T-helper 17 cell (primary cell): ENCODE measurements at places on chromosomes 2 and 18.

DNA sequence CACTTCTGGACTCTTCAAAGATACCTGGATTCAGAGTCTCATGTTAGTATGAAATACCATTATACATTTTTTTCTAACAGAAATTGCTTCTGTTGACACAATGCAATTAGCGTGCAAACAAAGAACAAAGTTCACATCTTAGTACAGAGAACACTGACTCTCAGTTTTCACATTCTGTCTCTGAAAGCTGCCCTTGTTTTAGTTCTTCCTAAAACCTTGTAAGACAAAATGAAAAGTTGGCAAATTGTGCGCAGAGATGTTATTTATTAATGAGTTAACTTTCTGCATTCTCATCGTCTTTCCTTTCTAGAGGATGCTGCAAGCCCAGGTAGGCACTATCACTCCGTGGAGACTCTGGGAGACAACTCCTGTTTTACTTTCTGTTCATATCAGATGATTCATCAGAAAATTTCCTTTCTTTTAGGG, 377.3 kb upstream of the POU3F3 start:
- no peak for DNase-seq

GRCh38 chr2:54360055-54360792, 95.9 kb upstream of the SPTBN1 start:
- DNase-seq, result no peak

DNA sequence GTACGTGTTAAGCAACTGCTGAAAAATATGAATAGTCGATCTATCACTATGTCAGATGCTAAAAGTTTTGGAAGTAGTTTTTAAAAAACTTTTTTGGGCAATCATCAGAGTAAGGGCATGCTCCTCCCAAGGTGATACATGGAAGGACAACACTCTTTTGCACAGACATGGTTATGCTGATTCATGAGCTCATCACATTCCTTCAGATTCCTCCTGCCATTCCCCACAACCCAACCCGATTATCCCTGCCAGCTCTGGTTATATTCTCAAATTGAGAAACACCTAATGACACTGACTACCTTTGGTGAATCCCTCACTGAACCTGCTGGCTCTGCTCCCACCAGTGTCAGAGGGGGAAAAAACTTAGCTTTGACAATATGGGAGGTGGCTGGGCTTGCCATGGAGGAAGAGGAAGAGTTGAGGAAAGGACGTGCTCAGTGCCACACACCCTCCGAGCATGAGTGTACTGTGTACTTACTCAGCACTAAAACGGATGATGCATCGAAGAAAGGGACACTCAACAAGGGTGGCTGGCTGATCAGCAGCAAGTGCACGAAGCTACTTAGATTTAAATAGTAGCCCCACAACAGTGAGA, 83.9 kb upstream of the RNU4ATAC start:
- no peak for DNase-seq

DNA sequence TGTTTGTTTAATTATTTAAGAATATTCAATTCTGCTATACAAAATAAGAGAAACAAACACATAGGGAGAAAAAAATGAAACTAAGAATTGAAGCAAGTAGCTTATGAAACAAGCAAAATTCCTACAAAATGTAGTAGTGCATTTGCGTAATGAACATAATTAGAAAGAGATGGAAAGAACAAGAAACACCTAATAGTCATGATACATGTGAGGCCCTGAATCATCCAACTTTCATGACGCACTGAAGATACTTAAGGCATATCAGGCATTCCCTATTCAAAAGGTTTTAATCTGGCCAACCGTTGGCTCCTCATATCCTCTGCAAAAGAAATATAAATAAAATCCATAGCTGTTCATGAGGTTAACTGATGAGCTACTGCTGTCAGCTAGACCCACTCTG, 14.5 kb upstream of the NAB1 start:
- DNase-seq, result no peak

GRCh38 chr18:48756511-48757226, 194.1 kb downstream of the SMAD7 start:
- DNase-seq, result no peak

DNA sequence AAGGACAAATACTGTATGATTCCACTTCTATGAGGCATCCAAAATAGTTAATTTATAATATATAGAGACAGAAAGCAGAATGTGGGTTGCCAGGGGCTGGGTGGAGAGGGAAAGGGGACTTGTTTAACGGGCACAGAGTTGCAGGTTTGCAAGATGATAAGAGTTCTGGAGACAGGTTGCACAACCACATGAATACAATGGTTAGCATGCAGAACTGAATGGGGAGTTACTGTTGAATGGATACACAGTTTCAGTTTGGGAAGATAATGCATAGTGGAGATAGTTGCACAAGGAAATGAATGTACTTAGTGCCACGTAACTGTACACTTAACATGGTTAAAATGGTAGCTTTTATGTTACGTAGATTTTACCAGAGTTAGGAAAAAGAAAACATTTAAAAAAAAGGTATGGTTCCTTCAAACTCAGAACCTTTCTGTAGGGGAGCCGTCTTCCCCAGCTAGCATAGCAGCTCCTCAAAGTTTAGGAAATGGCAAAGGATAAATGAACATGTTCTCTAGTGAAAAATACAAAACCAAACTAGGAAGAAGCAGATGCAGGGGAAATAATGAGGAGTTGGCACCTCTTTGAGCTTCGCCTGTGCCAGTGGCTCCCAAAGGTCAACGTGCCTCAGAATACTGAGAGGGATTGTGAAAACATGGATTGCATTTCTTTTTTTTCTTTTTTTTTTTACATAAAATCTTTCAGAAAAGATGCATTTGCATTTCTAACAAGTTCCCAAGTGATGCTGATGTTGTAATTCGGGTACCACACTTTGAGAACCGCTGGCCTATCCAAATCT, 95.2 kb downstream of the ZCCHC2 start:
- no peak for DNase-seq

GRCh38 chr2:1784087-1784486, 39.8 kb upstream of the PXDN start:
- no peak for DNase-seq

- DNase-seq, result no peak
Measured at GRCh38 chr2:3302751-3303582, 74.7 kb downstream of the EIPR1 start.

- DNase-seq, result no peak
Measured at GRCh38 chr2:110729106-110729505, 3.3 kb upstream of the ACOXL start.

DNA sequence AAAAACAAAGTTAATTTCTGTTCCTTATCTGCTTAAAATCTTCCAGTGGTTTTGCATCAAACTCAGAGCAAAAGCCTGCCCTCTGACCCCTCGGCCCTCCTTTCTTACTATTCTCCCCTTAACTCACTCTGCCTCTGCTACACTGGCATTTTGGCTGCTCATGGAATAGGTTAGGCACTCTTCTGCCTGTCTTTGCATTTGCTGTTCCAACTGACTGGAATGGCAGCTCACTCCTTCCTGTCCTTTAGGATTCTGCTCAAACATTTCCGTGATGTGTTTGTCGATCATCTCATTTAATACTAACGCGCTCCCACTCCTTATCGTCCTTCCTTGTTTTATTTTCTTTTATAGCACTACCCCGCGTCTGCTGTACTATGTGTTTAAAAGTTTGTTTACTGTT, 815 bp downstream of the CEBPZ start:
- DNase-seq, result no peak

- no peak for DNase-seq
Measured at GRCh38 chr18:8623549-8624106, 14.4 kb downstream of the RAB12 start.

- no peak for DNase-seq
Measured at GRCh38 chr2:66084948-66085590, 349.9 kb upstream of the MEIS1 start.

DNA sequence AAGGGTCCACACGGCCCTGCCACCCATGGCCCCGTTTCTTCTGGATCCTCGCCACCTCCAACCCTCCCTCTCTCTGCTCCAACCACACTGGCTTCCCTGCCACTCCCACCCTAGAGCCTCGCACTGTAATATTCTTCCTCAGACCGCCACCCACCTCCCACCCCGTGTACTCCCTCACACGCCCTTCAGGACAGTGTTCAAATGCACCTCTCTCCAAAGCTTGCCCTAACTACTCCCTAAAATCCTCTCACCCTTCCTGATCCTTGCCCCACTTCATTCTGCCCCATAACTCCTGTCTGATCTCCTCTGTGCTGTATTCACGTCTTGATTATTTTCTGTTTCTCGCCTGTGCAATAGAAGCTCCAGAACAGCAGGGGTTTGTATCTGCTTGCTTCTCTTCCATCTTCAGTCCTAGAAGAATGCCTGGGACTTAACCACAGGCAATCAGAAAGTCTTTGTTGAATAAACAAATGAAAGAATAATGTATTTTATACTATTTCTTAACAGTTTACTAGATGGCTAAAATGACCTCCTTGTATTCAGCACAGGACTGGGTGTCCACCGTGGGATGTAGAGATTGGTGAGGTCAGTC, 25.5 kb downstream of the EPB41L3 start:
- no peak for DNase-seq

DNA sequence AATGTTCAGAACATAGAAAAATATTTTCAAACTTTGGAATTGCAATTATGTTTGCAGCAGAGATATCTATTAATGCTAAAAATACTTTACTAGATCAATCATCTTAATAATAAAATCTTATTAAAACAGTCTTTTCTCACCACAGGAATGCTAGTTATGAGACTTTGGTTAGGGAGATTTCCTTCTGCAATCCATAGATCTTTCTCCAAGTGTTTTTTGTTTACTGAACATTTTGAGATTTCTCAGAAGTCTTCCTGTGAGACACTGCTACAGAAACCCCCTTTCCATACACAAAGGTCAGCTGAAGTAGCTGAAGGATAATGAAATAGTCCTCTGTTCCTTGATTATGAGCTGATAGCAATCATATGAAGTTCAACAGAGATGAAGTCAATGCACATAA, 59.4 kb upstream of the RAPH1 start:
- DNase-seq, result no peak

GRCh38 chr2:37907501-37908225, 17.4 kb upstream of the RMDN2 start:
- DNase-seq, result no peak

GRCh38 chr2:219886615-219887014, 259.2 kb downstream of the SLC4A3 start:
- DNase-seq, result no peak

- DNase-seq, result no peak
Measured at GRCh38 chr2:50408053-50408452, 623.9 kb downstream of the NRXN1 start.

GRCh38 chr18:32846896-32847295, 74.1 kb upstream of the KLHL14 start:
- no peak for DNase-seq

GRCh38 chr2:153940511-153940910, 68.8 kb downstream of the GALNT13 start:
- no peak for DNase-seq

DNA sequence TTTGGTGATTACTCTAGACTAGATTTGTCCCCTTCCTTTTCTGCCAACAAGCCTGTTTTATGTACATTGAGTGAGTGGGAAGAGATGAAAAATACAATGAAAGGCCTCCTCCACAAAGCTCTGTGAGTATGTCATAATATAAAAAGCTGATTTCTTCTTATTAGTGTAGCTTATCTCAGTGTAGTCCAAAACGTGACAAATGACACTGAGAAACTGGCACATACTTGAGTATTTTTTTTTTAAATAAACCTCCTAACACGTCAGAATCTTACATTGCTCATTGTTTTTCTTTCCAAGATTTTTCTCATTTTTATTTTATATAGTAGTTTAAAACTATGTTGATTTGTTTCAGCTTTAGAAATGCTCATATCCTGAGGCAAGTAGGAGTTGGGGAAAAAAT, 17.9 kb upstream of the FIGN start:
- no peak for DNase-seq

- DNase-seq, result no peak
Measured at GRCh38 chr2:15369129-15369528, 192.0 kb downstream of the NBAS start.

GRCh38 chr18:76314496-76314895, 180.5 kb downstream of the ZNF516 start:
- DNase-seq, result no peak

- no peak for DNase-seq
Measured at GRCh38 chr2:188776634-188777033, 197.5 kb upstream of the COL3A1 start.

DNA sequence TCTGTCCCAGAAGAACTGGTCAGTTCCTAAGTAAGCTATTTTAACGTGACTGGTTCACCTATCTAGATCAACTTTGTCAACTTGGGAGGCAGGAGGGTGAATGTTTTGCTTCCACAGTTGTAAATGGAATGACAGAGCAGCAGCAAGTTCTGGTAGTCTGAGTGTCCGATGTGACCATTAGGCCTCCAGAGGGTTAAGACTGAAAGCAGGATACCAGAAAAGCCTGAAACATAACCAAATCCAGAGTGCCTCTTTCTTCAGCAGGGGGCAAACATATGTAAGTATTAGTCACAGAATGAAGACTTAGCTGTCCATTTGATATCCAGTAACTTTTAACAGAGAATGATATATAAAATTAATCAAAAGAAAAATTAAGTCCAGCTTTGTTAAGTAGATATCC, 9.2 kb downstream of the HOXD3 start:
- no peak for DNase-seq

DNA sequence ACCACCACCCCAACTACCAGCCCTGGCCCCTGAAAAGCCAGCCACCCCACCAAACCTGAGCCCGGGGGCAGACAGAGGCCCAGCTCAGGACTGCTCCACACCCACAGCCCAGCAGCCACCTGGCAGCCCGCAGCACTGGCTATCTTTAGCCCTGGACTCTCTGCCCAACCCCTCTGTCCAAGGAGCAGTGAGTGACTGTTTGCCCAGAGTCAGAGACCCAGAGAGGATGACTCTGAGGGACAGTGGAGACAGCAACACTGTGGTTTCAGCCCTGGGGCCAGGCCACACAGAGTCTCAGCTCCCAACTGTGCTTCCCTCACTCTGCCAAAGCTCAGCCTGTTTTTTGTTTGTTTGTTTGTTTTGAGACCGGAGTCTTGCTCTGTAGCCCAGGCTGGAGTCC, 32.6 kb downstream of the BIN1 start:
- DNase-seq, result no peak

DNA sequence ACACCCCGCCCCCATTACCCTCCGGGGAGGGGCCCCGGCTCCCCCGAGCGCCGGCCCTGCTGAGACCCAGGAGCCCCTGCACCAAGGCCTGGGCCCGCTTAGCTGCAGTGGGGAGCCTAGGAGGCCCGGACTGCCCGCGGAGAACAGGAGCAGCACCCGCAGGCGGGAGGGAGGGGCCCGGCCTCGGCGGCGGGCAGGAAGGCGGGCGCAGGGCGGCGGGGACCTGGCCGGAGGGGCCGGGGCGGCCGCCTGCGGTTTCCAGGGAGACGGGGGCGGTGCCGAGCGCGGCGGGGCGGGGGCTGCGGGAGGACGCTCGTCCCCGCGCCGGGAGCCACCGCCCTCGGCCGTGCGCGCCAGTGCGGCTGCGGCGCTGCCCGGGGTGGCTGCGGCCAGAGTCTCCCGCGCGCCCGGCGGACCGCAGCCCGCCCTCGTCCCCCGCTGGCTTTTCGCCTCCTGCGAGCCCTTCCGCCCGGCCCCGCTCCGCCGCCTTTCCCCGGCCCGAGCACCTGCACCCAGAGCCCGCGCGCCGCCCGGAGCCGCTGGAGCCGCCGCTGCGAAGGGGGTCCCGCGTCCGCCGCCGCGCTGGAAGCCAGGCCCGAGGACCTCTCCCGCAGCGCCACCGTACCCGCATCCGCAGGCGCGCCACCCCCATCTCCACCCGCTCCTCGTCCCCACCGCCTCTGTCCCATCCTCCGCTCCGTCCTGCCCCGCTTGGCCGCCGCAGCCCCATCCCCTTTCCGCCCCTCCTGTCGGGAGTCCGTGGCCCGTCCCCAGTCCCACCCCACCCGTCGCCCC, 17.2 kb downstream of the GPC1 start:
- no peak for DNase-seq

- no peak for DNase-seq
Measured at GRCh38 chr2:135386993-135387392, 144.0 kb downstream of the ZRANB3 start.

- no peak for DNase-seq
Measured at GRCh38 chr2:202104286-202104870, 31.3 kb downstream of the KIAA2012 start.
